Cortex of kidney (tissue), 1 donor: ENCODE measurements at places on chromosomes 4 and X.

- no peak for DNase-seq
Observed at GRCh38 chr4:165208741-165209388, 1.5 kb downstream of the KLHL2 start.

- no peak for DNase-seq
Observed at GRCh38 chrX:34880656-34881055, 61.9 kb upstream of the FAM47B start.

DNA sequence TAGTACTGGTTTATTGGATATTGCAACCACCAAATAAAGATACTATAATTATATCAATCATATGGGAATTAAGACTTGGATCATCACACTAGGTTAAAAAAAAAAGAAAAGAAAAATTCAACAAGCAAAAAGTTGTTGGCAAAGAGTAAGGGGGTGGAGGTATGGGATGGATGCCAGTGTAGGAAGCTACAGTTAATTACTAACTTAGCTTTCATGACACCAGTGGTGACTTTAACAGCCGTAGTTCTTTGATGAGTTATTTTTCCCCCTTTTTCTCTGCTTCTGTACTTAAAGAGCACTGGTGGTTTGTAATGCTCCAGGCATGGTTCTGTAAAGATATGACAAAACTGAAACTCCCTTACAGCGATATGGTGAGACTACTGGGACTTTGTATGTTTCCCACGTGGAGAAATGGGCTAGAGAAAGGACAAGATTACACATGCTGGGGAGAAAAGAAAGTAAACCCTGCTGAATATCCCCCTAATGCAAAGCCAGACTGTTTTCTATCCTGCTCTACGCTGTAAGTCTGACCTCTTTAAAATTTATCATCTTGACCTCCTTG, 210.8 kb downstream of the SPOCK3 start:
- DNase-seq = no peak

DNA sequence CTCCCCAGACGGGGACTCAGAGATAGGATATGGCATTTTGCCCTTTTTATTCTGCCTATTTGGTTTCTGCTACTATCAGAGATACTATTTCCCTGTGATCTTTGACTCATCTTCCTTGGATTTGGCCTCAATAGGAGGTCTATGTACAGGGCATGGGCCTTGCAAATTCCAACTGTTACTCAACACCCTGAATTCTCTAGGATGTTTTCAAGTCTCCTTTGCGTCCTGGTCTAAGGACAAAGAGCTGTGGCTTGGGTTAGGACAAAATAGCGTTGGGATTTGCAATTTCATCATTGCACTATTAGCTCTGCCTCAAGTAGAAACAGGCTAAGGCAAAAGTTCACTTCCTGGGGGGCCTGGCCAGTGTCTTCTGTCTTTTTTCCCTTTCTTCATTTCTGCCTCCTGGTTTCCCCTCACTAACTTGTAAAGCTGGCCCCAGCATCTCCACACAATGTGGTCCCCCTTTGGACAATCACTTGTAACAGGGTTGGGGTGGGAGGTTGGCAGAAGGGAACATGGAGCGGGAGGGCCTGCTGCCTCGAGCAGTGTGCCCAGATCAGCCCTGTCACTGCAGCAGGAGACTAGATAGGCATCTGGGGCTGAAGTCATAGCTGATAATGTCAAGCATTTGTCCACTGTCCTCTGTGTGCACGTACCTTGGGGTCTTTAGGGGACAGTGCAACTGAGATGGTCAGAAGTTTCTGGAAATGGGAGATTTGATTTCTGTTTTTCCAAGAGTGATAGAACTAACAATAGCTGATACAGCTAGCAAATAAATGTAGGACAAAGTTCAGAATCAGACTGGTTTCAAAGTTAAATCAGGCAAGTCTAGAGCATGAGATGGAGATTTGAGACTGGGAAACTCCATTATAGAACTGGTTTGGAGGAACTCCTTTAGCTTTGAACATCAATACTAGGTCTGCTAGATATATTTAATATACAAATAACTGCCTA, 25.8 kb upstream of the STBD1 start:
- no peak for DNase-seq

DNA sequence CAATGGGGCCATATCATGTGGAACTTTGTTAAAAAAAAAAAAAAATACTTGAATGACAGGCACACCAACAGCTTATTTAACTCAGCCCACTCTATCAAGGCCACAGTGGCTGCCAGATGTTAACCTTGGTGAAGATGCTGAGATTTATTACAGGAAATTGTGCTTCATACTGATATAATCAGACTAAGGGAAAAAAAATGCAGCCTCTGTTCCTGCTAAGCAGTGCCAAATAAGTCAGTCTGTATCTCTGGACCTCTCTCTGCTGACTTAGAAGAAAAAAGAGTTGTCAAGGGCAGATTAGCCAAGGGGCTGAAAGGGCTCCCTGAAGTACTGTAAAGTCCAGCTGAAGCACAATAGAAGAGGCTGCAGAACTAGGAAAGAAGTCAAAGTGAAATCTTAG, 677.7 kb upstream of the HTR2C start:
- no peak for DNase-seq

GRCh38 chr4:102404431-102404969, 59.2 kb upstream of the SLC39A8 start:
- DNase-seq = no peak
